ENCODE measurements at places on chromosomes 7 and 10.

DNA sequence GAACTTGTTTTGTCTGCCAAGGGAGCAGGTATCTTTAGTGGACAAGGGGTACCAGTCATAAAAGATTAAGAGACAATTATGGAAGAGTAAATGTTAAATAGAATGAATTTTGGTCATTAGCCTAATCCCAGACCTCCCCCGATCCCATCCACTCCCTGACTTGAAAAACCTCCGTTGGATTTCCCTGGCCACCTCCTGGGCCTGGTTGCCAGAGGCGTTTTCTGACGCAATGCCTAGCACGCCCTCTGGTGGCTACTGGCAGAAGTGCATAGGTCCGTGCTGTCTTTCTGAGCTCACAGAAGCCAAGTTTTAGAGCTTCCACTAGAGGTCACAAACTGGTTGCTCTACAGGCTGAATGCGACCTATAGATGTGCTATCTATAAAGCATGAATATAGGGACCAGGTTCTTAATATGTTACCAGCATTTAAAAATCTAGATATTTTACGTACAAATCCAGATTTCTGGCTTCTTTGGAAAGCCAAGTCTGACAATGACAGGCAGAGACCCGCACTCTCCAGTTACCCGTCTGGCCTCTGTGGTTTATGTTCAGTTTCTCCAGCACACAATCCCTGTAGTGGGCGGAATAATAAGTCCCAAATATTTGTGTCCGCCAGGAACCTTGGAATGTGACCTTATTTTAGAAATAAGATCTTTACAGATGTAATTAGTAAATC, 39.8 kb downstream of the SPOCK2 start:
- DNase-seq, result peak; percentile 74

DNA sequence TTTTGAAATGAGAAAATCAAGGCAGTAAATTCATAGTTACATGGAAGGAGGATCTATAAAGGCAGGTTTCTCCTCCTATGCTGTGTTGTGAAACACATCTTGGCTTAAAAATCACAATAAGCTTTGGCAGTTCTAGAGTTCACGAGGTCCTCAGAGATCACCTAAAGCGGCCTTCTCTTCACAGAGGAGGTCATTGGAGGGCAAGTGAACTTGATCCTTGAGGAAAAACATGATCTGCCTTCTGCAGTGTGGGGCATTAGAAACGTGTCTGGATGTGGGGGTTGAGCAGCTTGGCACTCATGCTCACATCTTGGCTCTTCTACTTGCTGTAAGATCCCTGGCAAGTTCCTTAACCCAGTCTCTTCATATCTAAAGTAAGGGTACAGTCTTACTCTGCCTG, 96.1 kb upstream of the BMPER start:
- DNase-seq, result no peak

- DNase-seq, result no peak
Measured at GRCh38 chr7:43018446-43018845, 86.3 kb downstream of the MRPL32 start.

DNA sequence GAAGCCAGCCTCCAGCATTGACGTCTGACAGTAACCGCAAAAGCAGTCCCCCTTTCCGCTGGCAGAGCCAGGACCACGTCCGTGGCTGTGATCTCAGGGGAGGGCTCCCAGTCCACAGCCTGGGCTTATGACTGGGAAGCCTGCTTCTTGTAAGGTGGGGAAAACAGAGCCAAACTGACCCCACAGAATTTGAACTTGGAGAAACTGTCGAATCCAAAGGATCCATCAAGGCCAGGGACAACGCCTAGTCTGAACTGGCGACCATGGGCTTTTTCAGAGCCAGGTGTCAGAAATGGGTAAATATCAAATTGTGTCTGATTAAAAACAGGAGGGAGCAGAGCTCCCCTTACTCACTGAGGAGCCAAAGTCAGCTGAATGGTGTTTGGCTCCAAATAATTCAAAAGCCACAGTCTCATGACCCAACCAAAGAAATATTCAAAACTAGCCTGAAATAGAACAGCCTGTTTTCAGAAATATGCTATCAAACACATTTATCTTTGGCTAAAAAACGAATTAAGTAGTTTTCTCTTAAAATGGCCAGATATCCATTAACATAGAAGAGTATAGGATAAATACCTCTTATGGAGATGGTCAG, 751.4 kb upstream of the GALNT17 start:
- no peak for DNase-seq

DNA sequence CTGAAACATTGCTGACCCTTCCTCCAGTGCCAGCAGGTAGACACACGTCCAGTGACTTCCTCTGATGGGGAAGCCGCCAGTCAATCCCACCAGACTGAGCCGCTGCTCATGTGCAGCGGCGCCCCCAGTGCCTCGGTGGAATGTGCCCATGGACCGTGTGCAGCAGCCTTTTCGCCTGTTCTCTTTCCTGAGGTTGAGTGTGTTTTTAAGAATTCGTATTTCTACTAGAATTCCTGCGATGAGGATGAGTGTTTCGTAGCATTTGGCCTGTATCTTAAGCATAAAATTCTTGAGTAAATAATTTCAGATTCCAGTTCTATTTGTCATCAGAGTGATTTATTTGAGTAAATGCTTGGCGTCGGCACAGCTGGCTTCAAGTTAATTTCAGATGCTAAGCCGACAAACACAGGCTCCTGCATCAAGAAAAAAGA, 35.4 kb downstream of the BNIP3 start:
- DNase-seq, result no peak

GRCh38 chr7:94431619-94432280, 37.1 kb downstream of the COL1A2 start:
- no peak for DNase-seq

DNA sequence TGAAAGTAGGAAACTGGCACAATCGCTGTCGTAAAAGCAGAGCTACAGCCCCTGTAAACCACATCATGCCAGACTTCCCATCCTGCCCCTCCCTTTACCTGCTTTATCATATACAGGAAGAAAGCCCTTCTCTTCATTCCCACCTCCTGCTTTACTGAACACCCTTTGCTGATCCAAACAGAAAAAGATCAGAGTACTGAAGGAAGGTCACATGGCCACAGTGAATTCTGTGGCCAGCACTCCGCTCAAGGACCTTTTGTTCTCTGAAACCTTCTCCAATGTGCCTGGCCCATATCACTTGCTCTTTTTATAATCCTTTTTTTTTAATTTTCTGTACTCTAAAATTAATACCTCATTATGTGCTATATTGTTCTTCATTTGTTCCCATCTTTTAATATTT, 108.8 kb upstream of the LRGUK start:
- DNase-seq, result no peak

DNA sequence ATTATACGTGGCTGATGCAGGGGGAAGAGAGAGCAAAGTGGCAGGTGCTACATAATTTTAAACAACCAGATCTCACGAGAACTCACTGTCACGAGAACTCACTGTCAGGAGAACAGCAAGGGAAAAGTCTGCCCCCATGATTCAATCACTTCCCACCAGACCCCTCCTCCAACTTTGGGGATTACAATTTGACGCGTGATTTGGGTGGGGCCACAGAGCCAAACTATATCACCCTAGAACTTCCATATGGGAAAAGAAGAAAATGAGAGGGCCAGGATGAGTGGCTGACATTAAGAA, 15.8 kb downstream of the EZH2 start:
- no peak for DNase-seq
